ENCODE measurements at places on chromosomes 13 and 19. TPM values are rescaled to one million over a fixed set of nuclear protein-coding genes. Genes with fewer than 3 reads are reported as not detected.

KLK10 gene
- total RNA-seq = not detected

FLT3LG gene
- total RNA-seq = 0.61 TPM

ZIM2 gene
- total RNA-seq = 8.9 TPM

S1PR5 gene
- total RNA-seq = 2.4 TPM

IGFLR1 gene
- total RNA-seq = 10.3 TPM

ZNF470 gene
- total RNA-seq = 6.1 TPM

ATP12A gene
- total RNA-seq = 0.06 TPM

FPR3 gene
- not detected for total RNA-seq

CNMD gene
- 0.13 TPM for total RNA-seq

DNA sequence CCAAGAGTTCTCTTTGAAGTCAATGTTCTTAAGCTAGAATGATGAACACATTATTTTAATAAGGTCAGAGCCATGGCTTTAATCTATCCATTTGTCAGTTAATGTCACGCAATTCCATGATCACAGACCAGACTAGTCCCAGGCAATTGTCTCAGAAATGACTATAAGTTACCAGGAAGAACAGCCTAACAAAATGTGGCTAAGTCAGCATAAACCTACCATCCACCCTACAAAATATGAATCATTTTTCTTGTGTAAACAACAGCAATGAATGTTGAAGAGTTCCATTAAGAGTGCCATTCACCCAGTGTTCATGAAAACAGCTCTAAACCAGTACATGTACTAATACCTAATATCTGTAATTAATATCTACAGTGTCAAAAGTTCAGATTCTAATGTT is 127.5 kb downstream of the KCTD12 start:
- no peak overlapping the region for H3K27ac ChIP-seq
- H3K4me3 ChIP-seq = no peak overlapping the region
- DNase-seq = no peak
- H3K36me3 ChIP-seq = no peaks in the 10 kb centered on the region

DNA sequence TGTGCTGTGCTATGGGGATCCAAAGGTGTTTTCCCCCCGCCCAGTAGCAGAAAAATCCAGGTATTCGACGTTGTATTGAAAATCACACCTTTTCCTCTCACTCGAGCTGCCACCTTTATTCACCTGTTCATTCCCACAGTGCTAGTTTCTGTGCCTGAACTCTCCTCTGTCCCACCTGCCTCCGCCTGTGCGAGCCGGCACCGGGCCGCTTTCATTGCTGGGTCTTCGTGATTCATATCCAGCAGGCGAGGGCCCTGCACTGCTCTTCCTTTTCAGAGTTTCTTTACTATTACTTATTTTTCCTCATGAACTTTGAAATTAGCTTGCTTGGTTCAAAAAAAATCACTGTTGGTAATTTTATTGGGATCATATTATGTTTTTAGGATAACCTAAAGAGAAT is 42.4 kb upstream of the SOX1 start:
- no peak overlapping the region for H3K27ac ChIP-seq
- no peaks in the 10 kb centered on the region for H3K36me3 ChIP-seq
- no peaks in the 10 kb centered on the region for H3K4me1 ChIP-seq
- H3K27me3 ChIP-seq = no peaks in the 10 kb centered on the region

DNA sequence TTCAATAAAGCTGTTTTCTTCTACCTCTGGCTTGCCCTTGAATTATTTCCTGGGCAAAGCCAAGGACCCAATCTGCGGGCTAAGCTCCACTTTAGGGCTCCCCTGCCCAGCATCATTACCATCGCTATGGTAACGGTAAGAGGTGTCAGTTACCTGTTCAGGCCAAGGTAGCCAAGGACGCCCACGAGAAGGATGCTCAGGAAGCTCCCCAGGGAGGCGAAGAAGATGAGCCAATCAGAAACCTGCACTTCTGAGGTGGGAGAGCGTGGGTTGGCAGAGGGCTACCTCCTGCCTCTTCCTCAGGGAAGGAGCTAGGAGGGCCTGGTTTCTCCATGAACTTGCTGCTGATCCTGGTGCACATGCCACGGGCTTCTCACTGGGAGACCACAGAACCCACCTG is 24.7 kb downstream of the IL12RB1 start:
- no peaks in the 10 kb centered on the region for H3K36me3 ChIP-seq
- no peak overlapping the region for H3K27ac ChIP-seq
- H3K4me1 ChIP-seq = peaks cover 3% of the 10 kb centered on the region
- H3K4me3 ChIP-seq = no peak overlapping the region

DNA sequence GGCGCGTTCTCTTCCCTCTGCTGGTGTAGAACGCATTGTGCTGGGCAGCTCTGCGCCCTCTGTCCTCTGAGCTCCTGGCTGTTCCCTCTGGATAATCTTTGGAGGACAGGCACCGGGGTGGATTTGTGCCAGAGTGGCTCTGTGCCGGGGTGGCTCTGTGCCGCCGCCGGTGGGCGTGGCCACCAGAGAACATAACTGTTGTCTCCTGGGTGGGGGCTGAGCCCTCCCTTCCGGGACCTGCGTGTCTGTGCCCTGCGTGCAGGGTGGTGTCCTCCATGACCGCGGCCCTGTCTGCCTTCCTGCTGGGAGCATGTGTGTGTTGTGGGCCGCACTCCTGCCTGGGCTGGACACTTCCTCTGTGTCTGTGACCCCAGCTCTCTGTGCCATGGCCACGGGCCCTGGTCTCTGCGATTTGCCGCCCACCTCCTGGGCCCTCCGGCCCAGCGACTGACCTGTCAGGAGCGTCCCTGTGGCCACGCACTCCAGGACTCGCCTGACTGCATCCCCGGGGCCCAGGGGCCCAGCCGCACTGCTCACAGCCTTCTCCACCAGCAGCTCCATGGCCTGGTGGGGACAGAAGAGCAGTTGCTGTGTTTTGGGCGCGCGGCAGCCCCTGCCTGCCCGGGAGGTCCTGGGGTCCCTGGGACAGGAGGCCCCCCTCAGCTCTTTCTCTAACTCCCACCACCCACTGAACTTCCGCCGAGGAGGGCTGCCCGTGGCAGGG is 22.4 kb upstream of the MATK start:
- no peak for DNase-seq
- H3K27ac ChIP-seq = no peak overlapping the region
- H3K36me3 ChIP-seq = no peaks in the 10 kb centered on the region
- peaks cover 4% of the 10 kb centered on the region for H3K4me1 ChIP-seq
- H3K4me3 ChIP-seq = no peak overlapping the region
- peaks cover 4% of the 10 kb centered on the region for H3K27me3 ChIP-seq

DNA sequence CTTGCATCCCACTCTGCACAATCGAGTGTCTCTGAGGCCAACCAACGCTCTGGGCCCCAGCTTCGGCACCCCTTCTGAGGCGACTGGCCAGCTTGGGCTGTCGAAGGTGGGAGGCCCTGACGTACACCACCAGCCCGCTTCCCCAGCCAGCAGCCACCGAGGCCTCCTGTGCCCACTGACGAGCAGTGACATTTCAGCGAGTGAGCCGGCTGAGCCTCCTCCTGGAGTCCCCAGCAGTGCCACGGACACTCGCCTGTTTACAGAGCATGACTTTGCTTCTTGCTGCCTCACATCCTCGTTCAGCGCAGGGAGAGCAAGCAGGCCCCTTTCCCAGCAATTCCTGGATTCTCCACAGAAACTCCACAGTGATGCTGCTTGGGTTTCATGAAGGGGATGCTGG is 240.2 kb upstream of the MAB21L1 start:
- no peak overlapping the region for H3K27ac ChIP-seq
- H3K36me3 ChIP-seq = no peaks in the 10 kb centered on the region
- DNase-seq = no peak

DNA sequence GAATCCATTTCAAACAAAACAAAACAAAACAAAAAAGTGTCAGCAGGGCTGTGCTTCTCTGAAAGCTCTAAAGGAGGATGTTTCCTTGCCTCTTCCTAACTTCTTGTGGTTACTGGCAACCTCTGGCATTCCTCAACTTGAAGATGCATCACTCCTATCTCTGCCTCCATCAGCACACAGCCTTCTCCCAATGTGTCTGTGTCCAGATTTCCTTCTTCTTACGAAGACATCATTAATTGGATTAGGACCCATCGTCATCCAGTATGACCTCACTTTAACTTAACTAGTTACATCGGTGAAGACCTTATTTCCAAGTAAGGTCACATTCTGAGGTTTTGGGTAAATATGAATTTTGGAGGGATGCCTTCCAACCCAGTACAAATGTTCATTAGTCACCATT is 33.8 kb upstream of the GTF2F2 start:
- DNase-seq = no peak
- H3K27me3 ChIP-seq = no peaks in the 10 kb centered on the region
- H3K27ac ChIP-seq = no peak overlapping the region
- H3K4me1 ChIP-seq = no peaks in the 10 kb centered on the region

DNA sequence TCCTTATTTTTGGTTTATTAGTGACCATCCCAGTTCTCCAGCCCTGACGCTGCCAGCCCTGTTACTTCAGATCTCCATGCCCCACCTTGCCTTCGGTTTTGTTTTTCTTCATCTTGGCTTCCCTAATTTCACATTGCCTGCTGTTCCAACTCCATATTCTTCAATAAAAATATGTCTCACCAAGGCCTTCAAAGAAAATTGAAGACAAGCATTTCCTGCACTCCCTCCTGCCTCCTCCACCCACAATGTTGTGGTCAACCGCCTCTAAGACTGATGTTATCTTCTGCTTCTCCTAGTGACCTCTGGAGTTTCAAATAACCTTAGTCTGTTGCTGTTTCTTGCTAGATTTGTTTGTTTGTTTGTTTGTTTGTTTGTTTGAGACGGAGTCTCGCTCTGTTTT is 14.6 kb downstream of the PLD3 start:
- no peak overlapping the region for H3K27ac ChIP-seq
- H3K36me3 ChIP-seq = no peaks in the 10 kb centered on the region
- DNase-seq = no peak
- H3K4me3 ChIP-seq = no peak overlapping the region
- H3K27me3 ChIP-seq = no peaks in the 10 kb centered on the region

GRCh38 chr13:33281951-33282595 is 3.5 kb downstream of the STARD13 start:
- no peaks in the 10 kb centered on the region for H3K27me3 ChIP-seq
- H3K27ac ChIP-seq = no peak overlapping the region
- H3K36me3 ChIP-seq = peaks cover 16% of the 10 kb centered on the region

DNA sequence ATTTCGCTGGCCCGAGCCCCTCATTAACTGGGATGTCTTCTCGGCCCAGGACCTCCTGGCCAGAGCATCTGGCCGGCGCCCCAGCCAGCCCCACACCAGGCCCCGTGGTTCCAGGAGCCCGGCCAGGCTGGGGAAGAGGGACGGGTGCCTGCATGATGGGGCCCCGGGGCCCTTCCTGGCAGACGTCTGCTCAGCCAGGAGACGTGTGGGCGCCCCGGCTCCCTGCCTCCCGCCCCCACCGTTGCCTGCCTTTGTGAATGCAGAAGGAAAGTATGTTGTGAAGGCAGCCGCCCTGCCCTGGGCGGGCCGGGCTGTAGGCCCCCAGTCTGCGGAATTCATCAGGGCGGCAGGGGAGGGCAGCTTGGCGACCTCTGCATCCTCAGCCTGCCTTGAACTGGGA is 4.4 kb upstream of the COMP start:
- no peaks in the 10 kb centered on the region for H3K4me1 ChIP-seq
- peaks cover 23% of the 10 kb centered on the region for H3K27me3 ChIP-seq
- no peak for DNase-seq
- H3K36me3 ChIP-seq = no peaks in the 10 kb centered on the region

DNA sequence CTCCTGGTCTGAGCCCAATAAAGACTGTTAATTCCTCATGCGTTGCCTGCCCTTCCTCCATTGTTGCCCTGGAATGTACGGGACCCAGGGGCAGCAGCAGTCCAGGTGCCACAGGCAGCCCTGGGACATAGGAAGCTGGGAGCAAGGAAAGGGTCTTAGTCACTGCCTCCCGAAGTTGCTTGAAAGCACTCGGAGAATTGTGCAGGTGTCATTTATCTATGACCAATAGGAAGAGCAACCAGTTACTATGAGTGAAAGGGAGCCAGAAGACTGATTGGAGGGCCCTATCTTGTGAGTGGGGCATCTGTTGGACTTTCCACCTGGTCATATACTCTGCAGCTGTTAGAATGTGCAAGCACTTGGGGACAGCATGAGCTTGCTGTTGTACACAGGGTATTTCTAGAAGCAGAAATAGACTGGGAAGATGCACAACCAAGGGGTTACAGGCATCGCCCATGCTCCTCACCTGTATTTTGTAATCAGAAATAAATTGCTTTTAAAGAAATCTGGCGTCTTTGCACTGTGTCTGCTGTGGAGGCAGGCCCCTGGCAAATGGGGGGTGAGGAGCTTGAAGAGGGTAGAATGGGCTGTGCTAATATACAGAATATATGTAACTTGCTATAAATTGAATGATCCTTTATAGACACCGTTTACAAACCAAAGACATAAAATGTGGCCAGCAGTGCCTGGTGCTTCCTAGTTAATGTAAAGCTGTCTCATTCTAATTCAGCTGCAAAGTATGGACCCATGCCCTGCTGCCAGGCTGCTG is 4.2 kb upstream of the RPS11 start:
- no peaks in the 10 kb centered on the region for H3K27me3 ChIP-seq
- no peak overlapping the region for H3K27ac ChIP-seq
- DNase-seq = no peak
- peaks cover 61% of the 10 kb centered on the region for H3K36me3 ChIP-seq
- H3K4me1 ChIP-seq = peaks cover 8% of the 10 kb centered on the region

DNA sequence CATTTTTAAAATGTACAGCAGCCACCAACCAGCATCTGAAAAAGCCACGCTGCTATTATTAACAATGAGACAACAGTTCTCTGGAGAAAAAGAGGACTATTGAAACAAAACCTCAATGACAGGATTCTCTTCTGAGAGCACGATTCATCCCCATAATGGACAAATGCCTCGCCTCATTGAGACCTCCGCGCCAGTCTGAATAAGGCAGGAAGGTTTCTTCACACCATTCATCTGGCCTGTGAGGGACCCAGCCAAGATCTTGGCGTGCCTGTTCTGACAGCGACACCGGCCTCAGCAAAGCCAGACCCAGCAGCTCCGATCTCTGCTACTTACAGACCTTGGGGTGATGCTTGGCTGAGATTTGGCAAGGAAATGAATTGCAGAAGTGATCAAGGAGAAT is 14.8 kb downstream of the SMIM7 start:
- no peak overlapping the region for H3K4me3 ChIP-seq
- DNase-seq = no peak
- no peaks in the 10 kb centered on the region for H3K4me1 ChIP-seq
- no peaks in the 10 kb centered on the region for H3K27me3 ChIP-seq

GRCh38 chr13:37594550-37594949 is 4.0 kb downstream of the POSTN start:
- H3K27me3 ChIP-seq = no peaks in the 10 kb centered on the region
- H3K27ac ChIP-seq = no peak overlapping the region
- H3K4me3 ChIP-seq = no peak overlapping the region

DNA sequence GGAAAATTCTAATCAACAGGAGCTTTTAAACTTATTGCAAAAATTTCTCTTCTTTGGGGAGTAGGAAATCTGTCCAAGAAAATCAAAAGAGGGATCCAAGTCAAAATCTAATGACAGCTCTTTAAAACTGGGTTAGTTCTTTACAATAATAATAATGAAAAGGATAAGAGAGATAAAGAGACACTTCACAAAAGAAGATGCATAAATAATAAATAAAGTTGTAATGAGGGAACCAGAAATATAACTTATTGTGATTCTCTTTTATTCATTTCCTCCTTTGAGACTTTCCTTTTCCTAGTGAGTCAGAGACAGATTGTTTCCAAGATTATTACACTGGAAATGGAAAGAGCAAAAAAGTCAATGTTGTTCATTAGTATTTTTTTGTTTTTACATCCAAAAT is 1029.3 kb downstream of the PCDH17 start:
- no peak overlapping the region for H3K27ac ChIP-seq
- no peaks in the 10 kb centered on the region for H3K36me3 ChIP-seq
- H3K27me3 ChIP-seq = no peaks in the 10 kb centered on the region
- DNase-seq = no peak
- no peaks in the 10 kb centered on the region for H3K4me1 ChIP-seq

GRCh38 chr13:50589651-50590054 is 253.8 kb downstream of the DLEU7 start:
- peaks cover 20% of the 10 kb centered on the region for H3K4me1 ChIP-seq
- H3K27me3 ChIP-seq = no peaks in the 10 kb centered on the region
- H3K27ac ChIP-seq = no peak overlapping the region
- no peak for DNase-seq
- H3K36me3 ChIP-seq = no peaks in the 10 kb centered on the region
- H3K4me3 ChIP-seq = no peak overlapping the region
